ENCODE measurements at places on chromosomes 12 and 14.
A peak's percentile ranks its signal among the peaks of the same experiment; 100 is the strongest.

DNA sequence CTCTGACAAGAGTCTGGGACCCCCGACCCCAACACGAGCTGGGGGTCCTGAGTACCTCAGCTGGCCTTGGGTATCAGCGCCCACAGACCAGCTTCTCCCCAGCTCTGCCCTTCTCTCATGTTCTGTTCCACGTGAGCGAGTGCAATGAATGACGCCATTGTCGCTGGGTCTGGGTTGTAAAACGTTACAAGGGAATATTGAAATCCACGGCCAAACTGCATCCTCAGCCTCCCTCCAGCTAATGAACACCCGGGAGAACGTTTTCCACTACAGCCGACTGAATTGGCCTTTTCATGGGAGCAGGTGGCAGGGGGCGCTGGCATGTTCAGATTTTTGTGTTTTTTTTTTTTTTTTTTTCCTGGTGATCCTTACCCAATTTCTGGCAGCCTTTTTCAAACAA is 34.7 kb downstream of the TBX5 start:
- DNase-seq: no peak
- H3K36me3 ChIP-seq: no peaks in the 10 kb centered on the region
- H3K27me3 ChIP-seq: peaks cover 42% of the 10 kb centered on the region
- H3K4me3 ChIP-seq: no peak overlapping the region

DNA sequence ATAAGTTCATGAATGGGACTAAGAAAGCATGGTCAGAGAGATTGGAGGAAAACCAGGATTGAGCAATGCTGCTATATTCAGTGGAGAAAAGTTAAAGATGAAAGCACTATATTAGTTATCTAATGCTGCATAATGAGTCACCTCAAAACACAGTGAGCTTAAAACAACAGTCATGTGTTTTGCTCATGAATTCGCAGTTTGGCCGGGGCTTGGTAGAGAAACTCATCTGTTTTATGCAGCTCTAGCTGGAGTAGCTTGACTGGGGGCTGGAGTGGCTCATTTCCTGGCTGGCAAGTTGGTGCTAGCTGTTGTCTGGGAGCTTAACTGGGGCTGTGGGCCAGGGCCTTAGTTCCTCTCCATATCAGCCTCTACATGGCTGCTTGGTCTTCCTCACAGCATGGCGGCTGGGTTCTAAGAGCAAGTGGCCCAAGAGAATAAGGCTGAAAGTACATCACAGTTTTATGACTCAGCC is 90.1 kb downstream of the ADCK1 start:
- no peak overlapping the region for H3K27ac ChIP-seq
- no peaks in the 10 kb centered on the region for H3K36me3 ChIP-seq
- no peaks in the 10 kb centered on the region for H3K27me3 ChIP-seq
- H3K4me1 ChIP-seq: no peaks in the 10 kb centered on the region
- H3K4me3 ChIP-seq: no peak overlapping the region
- DNase-seq: no peak

DNA sequence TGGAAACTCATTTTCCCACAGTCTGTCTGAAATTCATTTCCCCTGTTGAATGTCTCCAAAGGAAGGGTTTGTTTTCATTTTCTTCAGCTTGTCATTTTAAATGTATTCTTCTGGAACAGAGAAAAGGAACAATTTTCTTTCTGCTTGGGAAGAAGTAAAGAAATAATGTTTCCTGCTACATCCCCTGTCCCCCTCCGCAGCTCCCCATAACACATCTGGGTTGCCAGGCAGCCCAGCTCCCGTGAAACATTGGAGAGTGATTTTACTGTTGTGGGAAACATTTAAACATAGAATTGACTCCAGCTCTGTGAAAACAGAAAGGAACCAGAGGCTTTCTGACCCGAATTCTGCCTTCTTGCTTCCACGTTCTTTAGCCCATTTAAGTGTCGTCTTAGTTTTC is 159.5 kb downstream of the TMEM132C start:
- no peak overlapping the region for H3K4me3 ChIP-seq
- no peaks in the 10 kb centered on the region for H3K4me1 ChIP-seq
- H3K27me3 ChIP-seq: no peaks in the 10 kb centered on the region
- no peak overlapping the region for H3K27ac ChIP-seq
- no peaks in the 10 kb centered on the region for H3K36me3 ChIP-seq

GRCh38 chr12:105349138-105349537 is 18.6 kb downstream of the C12orf75 start:
- H3K36me3 ChIP-seq: no peaks in the 10 kb centered on the region
- H3K27me3 ChIP-seq: no peaks in the 10 kb centered on the region
- DNase-seq: no peak

DNA sequence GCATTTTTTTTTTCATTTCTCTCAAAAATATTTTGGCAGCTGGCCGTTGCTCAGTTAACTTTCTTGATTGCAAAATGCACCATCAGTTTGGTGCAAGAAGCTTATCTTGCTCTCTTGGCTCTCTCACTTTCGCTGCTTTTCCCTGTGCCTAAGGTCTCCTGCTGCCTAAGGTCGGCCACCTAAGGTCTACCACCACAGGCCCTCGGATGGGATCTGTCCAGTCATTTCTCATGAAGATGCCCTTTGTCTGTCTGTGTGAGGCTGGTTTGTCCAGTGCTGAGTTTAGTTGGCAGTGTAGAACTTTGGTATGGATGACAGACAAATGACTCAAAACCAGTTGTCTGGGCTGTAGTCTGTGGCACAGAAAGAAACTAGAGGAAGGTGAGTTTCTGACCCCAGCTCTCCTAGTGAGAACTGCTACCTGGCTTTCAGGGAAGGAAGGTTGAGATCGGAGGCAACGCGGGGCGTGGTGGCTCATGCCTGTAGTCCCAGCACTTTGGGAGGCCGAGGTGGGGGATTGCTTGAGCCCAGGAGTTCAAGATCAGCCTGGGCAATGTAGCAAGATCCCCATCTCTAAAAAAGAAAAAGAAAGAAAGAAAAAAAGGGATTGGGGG is 2.6 kb downstream of the MLXIP start:
- H3K4me1 ChIP-seq: peaks cover 30% of the 10 kb centered on the region
- no peak for DNase-seq
- H3K27ac ChIP-seq: no peak overlapping the region
- no peaks in the 10 kb centered on the region for H3K27me3 ChIP-seq
- no peak overlapping the region for H3K4me3 ChIP-seq

DNA sequence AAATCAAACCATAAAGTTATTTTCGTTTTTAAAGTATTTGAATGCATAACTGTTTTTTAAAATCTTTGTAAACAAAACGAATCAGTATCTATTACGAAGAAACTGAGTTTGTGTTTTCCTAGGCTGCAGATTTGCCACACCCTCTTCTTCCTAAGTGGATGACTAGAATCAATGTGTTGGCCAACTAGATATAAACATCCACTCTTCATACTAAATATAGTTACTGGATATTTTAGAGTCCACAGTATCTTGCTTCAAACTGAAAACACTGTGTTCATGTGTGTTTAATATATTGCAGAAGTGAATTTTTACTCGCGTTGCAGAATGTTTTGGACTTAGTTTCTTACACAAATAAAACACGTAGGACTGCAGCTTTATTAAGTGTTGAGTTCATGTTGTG is 63.2 kb downstream of the KLHL28 start:
- peak overlapping the region; percentile 71 for H3K4me3 ChIP-seq
- no peak for DNase-seq
- peaks cover 14% of the 10 kb centered on the region for H3K4me1 ChIP-seq
- H3K27me3 ChIP-seq: no peaks in the 10 kb centered on the region

DNA sequence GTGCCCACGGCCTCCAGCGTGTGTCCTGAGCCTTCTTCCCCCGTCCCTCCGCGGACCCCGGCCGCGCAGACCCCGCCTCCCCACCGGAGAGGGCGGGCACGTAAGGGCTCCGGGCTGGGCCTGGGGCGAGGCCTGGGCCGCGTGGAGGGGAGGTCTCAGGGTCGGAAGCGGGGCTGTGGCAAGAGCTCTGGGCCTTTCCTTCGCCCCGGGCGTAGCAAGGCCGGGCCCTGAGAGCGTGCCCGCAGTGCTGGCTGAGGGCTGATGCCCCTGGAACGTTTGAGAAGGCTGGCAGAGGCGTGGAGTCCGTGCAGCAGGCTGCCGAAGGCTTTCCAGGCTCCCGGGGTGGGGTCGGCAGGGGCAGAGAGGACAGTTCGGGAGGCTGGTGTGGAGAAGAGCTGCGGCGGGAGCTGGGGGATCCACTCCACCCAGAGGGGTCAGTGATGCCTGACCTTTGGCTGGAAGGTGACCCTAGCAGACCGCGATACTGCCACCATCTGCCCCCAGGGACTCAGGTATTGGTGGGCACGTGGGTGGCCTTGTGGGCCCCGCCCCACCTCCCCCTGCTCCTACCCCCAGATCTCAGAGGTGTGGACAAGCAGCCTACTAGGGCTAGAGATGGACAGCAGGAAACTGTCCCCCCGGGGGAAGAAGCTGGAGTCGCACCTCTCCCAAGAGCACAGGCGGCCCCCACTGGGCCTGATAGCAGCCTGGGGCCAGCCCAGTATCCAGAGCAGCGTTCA is 558 bp downstream of the TEX22 start:
- peaks cover 19% of the 10 kb centered on the region for H3K4me1 ChIP-seq
- H3K36me3 ChIP-seq: peaks cover 3% of the 10 kb centered on the region
- H3K27me3 ChIP-seq: no peaks in the 10 kb centered on the region

- no peak for DNase-seq
- no peaks in the 10 kb centered on the region for H3K27me3 ChIP-seq
- H3K4me1 ChIP-seq: peaks cover 6% of the 10 kb centered on the region
- H3K4me3 ChIP-seq: no peak overlapping the region
Measured at GRCh38 chr14:57345106-57345505, 45.3 kb upstream of the NAA30 start.

GRCh38 chr14:77141214-77142004 is at the start of gene ZDHHC22:
Gene ZDHHC22, minus strand, starts transcription at chr14:77141791. Its CDS starts 2,053 bp downstream, at chr14:77139738.
- peaks cover 7% of the 10 kb centered on the region for H3K4me1 ChIP-seq
- H3K27me3 ChIP-seq: peaks cover 10% of the 10 kb centered on the region
- no peaks in the 10 kb centered on the region for H3K36me3 ChIP-seq
- DNase-seq: no peak
- H3K4me3 ChIP-seq: peak within 1 kb of the TSS; percentile 62

- DNase-seq: no peak
- H3K27me3 ChIP-seq: no peaks in the 10 kb centered on the region
- no peak overlapping the region for H3K27ac ChIP-seq
Measured at GRCh38 chr14:72434856-72435255, 459.0 kb downstream of the DPF3 start.

GRCh38 chr12:92989715-92990484 is 60.8 kb upstream of the EEA1 start:
- no peaks in the 10 kb centered on the region for H3K27me3 ChIP-seq
- H3K27ac ChIP-seq: no peak overlapping the region
- DNase-seq: no peak
- no peak overlapping the region for H3K4me3 ChIP-seq
- no peaks in the 10 kb centered on the region for H3K36me3 ChIP-seq

DNA sequence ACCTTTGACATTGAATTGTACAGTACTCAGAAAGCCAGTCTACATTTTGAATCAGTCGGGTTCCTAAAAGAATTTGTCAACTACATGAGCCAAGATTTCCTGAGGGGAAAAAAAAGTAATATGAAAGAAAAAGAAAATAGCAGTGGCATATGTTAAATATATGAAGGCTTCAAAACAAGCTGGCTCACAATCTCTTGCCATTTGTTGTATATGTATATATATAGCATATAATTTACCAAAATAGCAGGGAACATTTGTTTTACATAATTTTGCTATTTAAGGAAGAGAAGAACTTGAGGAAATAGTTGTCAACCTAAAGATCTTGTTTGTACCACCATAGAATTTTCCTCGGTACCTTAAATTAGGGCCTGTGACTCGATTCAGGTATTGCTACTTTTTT is 16.9 kb downstream of the SVOP start:
- no peak for DNase-seq
- H3K4me1 ChIP-seq: no peaks in the 10 kb centered on the region
- H3K4me3 ChIP-seq: no peak overlapping the region
- H3K36me3 ChIP-seq: no peaks in the 10 kb centered on the region
- H3K27ac ChIP-seq: no peak overlapping the region
- no peaks in the 10 kb centered on the region for H3K27me3 ChIP-seq

GRCh38 chr14:22152903-22153302 is 436.1 kb downstream of the DAD1 start:
- no peaks in the 10 kb centered on the region for H3K4me1 ChIP-seq
- no peaks in the 10 kb centered on the region for H3K36me3 ChIP-seq
- H3K27me3 ChIP-seq: peaks cover 38% of the 10 kb centered on the region
- DNase-seq: no peak
- no peak overlapping the region for H3K27ac ChIP-seq
- H3K4me3 ChIP-seq: no peak overlapping the region

- no peaks in the 10 kb centered on the region for H3K27me3 ChIP-seq
- no peak overlapping the region for H3K4me3 ChIP-seq
- no peaks in the 10 kb centered on the region for H3K36me3 ChIP-seq
- H3K27ac ChIP-seq: no peak overlapping the region
- no peak for DNase-seq
- H3K4me1 ChIP-seq: peaks cover 19% of the 10 kb centered on the region
Measured at GRCh38 chr14:89429199-89430181, 12.5 kb upstream of the FOXN3 start.

GRCh38 chr14:37142835-37143401 is 29.5 kb downstream of the SLC25A21 start:
- H3K27ac ChIP-seq: no peak overlapping the region
- H3K27me3 ChIP-seq: no peaks in the 10 kb centered on the region
- H3K36me3 ChIP-seq: no peaks in the 10 kb centered on the region
- no peaks in the 10 kb centered on the region for H3K4me1 ChIP-seq
- no peak for DNase-seq
- H3K4me3 ChIP-seq: no peak overlapping the region

DNA sequence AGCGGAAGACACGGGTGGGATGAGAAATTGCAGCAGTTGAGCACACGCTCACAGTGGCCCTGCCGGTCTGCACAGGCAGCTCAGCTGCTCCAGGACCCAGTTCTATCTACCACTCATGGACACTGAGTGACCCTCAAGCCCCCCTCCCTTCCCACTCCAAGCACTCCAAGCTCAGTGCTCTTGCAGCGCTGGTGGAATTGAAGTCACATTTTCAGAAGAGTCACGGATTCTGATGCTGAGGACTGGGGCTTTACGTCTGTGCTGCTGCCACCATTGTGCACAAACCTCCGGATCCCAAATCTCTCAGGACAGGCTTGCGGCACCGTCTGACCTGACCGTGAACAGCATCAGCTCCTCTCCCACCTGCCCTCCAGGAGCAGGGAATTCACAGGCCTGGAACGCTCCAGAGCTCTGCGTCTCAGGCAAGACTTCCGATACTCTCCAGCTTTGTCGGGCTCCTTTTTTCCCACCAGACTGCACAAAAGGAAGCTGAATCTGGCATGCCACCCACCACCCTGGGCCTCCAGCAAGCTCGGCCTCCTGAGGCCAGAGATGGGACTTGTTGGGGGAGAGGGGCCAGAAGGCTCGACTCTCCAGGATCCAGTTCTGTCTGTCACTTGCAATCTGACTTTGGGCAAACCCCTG is 213.1 kb upstream of the RTL1 start:
- DNase-seq: no peak
- no peak overlapping the region for H3K27ac ChIP-seq
- no peaks in the 10 kb centered on the region for H3K4me1 ChIP-seq
- no peak overlapping the region for H3K4me3 ChIP-seq
- H3K36me3 ChIP-seq: no peaks in the 10 kb centered on the region
- peaks cover 3% of the 10 kb centered on the region for H3K27me3 ChIP-seq

- no peak overlapping the region for H3K27ac ChIP-seq
- no peaks in the 10 kb centered on the region for H3K36me3 ChIP-seq
- DNase-seq: no peak
- H3K4me3 ChIP-seq: no peak overlapping the region
- no peaks in the 10 kb centered on the region for H3K27me3 ChIP-seq
- no peaks in the 10 kb centered on the region for H3K4me1 ChIP-seq
Measured at GRCh38 chr12:71504476-71504875, 64.9 kb downstream of the LGR5 start.

GRCh38 chr12:49032679-49033447 is 14.3 kb upstream of the PRKAG1 start:
- peaks cover 69% of the 10 kb centered on the region for H3K36me3 ChIP-seq
- no peaks in the 10 kb centered on the region for H3K4me1 ChIP-seq
- DNase-seq: no peak
- no peaks in the 10 kb centered on the region for H3K27me3 ChIP-seq

Data from HCT116 (cell line).